ENCODE measurements at places on chromosomes 12 and 14.

- peak; percentile 79 for DNase-seq
Observed at GRCh38 chr12:128818065-128819022, 5.4 kb downstream of the SLC15A4 start.

- no peak for DNase-seq
Observed at GRCh38 chr12:66709893-66710292, 31.0 kb upstream of the GRIP1 start.

- no peak for DNase-seq
Observed at GRCh38 chr12:131220331-131220685, 266.6 kb downstream of the ADGRD1 start.

DNA sequence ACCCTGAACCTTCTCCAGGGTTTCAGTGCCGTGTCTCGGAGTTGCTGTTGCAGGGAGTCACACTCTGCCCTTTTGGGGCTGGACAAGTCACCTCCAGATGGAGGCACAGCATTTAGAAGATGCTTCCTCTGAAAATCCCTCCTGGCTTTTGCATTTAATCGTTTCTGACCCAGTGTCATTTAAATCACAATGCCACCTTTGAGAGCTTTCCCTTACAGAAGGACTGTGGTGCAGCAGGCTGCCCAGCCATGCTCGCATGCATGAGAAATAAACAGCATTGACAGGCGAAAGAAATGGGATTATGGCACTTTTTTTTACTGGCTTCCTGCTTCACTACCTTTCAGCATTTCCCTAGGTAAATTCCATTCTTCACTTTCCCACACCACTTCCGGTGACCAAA is 113.4 kb upstream of the DYRK2 start:
- DNase-seq, result no peak

DNA sequence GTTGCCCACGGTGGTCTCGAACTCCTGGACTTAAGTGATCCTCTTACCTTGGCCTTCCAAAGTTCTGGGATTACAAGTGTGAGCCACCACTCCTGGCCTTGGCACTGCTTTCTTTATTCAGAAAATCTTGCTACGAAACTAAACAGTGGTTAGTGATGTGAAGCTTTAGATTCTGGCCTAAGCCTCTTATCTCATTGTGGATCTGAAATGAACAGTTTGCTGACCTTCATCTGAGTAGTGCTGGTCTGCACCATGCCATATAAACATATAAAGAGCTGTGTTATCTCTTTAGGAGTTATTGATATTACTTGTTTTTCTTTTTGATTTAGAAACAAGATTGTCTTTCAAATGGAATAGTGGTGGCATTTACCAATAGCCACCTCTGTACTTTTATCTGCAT is 22.6 kb downstream of the SRGAP1 start:
- no peak for DNase-seq

DNA sequence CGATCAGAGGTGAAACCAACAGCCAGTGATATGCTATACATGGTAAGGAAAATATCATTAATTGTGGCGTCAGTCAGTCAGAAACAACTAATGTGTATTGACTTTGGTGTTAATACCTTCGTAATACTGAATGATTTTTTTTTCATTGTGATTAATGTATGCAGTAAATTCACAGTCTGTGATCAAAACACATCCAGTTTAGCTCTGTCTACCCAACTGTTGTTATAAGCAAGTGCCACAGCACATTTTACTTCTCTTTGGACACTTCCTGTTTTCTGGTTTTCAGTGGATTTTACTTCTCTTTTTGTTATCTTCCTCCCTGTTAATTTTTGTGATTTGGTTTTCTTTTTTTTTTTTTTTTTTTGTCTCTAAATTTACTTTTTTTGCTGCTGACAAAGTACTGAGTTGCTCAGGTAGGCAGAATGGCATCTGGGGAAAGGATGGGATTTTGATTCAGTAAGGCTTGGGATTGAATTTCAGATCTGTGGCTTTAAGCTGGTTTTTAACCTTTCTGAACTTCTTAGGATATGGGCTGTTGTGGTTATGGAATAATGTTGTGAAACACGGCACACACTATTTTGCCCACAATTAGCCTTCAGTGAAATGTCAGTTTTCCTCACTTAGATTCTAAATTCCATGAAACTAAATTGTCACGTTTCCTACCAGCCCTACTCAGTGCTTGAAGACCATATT is 604 bp downstream of the GLIPR1 start:
- peak; percentile 28 for DNase-seq

GRCh38 chr12:18612971-18613370 is 124.8 kb downstream of the PLCZ1 start:
- no peak for DNase-seq

GRCh38 chr14:67331368-67332125 is 28.1 kb downstream of the ATP6V1D start:
- DNase-seq, result peak; percentile 53

DNA sequence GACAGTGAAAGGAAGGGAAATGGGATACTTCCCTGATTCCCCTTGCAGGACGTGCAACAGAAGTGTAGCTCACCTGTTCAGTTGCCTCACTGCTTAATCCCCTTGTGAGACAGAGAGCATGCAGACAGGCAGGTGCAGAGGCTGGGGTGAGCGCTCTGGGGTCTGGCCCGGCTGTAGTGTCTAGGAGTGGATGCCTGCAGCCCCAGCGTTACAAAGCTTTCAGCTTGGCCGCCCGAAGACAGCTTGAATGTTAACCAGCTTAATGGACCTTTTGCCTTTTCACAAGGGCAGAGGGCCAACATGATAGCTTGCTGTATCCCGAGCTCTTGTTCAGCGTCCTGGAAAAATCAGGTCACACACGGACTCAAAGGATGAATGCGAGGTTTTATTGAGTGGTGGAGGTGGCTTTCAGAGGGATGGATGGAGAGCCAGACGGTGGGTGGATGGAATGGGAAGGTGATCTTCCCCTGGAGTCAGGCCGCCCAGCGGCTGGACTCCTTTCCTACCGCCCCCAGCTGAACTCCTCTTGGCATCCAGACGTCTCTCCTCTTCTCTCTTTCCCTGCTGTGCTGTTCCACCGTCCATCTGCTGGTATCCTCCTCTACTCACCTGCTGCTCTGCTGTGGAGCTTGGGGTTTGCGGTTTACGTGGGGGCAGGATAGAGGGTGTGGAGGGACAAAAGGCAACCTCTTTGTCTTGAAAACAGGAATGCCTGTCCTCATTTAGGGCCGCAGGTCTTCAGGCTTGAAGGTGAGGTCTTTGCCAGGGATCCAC is 86.2 kb upstream of the RESF1 start:
- DNase-seq, result no peak

- DNase-seq, result peak; percentile 27
Observed at GRCh38 chr12:121364683-121365121, 12.5 kb upstream of the ANAPC5 start.
